Activated CD8-positive, alpha-beta T cell treated with anti-CD3 and anti-CD28 coated beads for 36 hours (primary cell): ENCODE measurements at places on chromosomes 12 and 14.

GRCh38 chr14:95040708-95041476, 116.4 kb downstream of the DICER1 start:
- no peaks in the 10 kb centered on the region for H3K36me3 ChIP-seq
- no peak for DNase-seq
- H3K27ac ChIP-seq = no peak overlapping the region
- H3K27me3 ChIP-seq = peaks cover 5% of the 10 kb centered on the region

- peaks cover 81% of the 10 kb centered on the region for H3K4me1 ChIP-seq
- H3K36me3 ChIP-seq = peaks cover 15% of the 10 kb centered on the region
- no peaks in the 10 kb centered on the region for H3K27me3 ChIP-seq
- DNase-seq = no peak
- peak overlapping the region; percentile 60 for H3K27ac ChIP-seq
Observed at GRCh38 chr12:92041742-92042141, 103.9 kb downstream of the BTG1 start.

DNA sequence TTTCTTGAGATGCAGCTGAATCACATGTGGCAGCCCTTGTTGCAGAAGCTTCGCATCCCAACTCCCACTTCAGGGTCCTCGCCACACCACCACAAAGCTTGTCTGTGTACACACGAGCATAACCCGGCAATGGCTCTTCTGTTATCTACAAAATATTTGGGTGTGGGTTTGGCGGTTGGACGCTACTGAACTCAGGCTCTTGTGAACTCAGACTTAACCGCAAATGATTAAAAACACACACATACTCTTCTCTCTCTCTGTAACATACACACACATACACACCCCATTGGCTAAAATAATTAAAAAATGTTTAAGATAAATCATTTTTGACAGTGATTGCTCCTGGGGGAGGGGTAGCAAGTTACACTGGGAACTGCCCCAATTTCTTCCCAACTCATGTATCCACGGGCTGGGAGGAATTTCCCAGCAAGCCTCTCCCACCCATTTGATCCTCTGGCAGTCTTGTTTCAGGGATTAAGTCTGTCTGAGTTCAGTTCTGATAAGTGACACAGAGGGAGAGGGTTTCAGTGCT, 63.7 kb upstream of the MANSC4 start:
- no peak overlapping the region for H3K4me3 ChIP-seq
- H3K36me3 ChIP-seq = no peaks in the 10 kb centered on the region
- no peak for DNase-seq
- peaks cover 13% of the 10 kb centered on the region for H3K27me3 ChIP-seq

- H3K27ac ChIP-seq = no peak overlapping the region
- peaks cover 25% of the 10 kb centered on the region for H3K4me1 ChIP-seq
- no peak overlapping the region for H3K4me3 ChIP-seq
- H3K36me3 ChIP-seq = no peaks in the 10 kb centered on the region
- DNase-seq = peak; percentile 19
- no peaks in the 10 kb centered on the region for H3K27me3 ChIP-seq
Observed at GRCh38 chr12:27277846-27278260, 33.8 kb downstream of the STK38L start.

- DNase-seq = no peak
- no peaks in the 10 kb centered on the region for H3K4me1 ChIP-seq
- no peak overlapping the region for H3K4me3 ChIP-seq
- H3K27ac ChIP-seq = no peak overlapping the region
Observed at GRCh38 chr12:43329375-43329774, 222.6 kb downstream of the ADAMTS20 start.

DNA sequence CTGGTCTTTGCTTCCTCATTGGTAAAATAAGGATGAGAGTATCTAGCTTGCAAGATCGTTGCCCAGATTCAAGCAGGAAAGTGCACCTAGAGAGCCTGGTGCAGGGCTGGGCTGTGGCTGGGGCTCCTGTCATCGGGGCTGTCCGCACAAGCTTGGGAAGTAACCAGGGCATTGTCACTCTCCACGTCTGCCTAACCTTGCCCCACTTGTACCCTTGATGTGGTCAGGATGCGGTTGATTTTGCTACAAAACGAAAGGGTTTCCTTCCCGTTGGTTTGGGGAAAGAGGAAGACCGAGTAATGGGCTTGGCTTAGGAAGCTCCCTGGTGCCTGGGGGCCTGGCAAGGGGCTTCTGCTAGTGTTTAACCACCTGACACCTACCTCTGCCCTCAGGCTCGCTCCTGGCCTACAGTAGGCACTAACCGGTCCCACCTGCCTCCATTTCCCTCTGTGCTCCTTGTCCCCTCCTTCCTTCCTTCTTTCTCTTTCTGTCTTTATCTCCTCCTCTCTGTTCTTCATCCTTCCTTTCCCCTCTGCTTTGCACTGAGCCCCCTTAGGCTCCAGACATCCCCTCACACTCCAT, 21.8 kb downstream of the MVK start:
- no peak overlapping the region for H3K27ac ChIP-seq
- peak; percentile 72 for DNase-seq
- H3K4me3 ChIP-seq = no peak overlapping the region

- peaks cover 2% of the 10 kb centered on the region for H3K36me3 ChIP-seq
- no peak overlapping the region for H3K4me3 ChIP-seq
- peaks cover 25% of the 10 kb centered on the region for H3K4me1 ChIP-seq
Observed at GRCh38 chr12:48954061-48954460, 3.2 kb downstream of the ARF3 start.

GRCh38 chr12:56382611-56383010, 20.0 kb upstream of the APOF start:
- no peak overlapping the region for H3K27ac ChIP-seq
- no peaks in the 10 kb centered on the region for H3K4me1 ChIP-seq
- H3K36me3 ChIP-seq = no peaks in the 10 kb centered on the region
- H3K4me3 ChIP-seq = no peak overlapping the region
- no peak for DNase-seq
- no peaks in the 10 kb centered on the region for H3K27me3 ChIP-seq

GRCh38 chr12:3988519-3989217, 115.5 kb upstream of the PARP11 start:
- peak; percentile 67 for DNase-seq
- peak overlapping the region; percentile 85 for H3K27ac ChIP-seq
- peak overlapping the region; percentile 58 for H3K4me3 ChIP-seq

DNA sequence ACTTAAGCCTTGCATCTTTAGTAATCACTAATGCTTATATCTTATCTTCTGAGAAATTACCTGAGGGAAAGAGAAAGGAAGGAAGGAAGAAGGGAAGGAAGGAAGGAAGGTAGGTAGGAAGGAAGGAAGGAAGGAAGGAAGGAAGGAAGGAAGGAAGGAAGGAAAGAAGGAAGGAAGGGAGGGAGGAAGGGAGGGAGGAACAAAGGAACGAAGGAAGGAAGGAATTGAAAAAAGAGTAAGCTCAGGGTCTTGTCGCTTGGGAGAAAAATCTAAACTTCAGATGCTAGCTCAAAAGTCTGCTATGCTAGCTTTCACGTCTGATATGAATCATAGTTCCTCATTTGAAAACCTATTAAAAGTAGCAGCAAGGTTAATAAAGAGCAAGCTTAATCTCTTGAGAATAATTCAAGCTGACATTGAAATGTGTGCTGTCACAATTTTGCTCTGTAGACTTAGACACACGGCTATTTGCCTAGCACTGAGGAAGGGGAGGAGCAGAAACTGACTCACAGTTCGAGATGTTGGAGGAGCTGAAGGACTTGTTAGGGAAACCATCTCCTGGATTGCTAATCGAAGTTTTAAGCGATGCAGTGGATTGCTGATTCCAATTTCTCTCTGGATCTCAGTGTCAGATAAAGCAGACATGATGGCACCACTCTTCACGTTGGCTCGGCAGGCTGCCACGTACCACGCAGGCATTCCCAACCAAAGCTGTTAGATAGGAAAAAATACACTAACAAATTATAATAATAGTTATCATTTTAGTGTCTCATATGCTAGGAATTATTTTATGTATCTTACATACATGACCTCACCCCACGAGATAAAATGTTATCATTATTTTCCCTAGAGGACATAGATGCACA, 216.7 kb downstream of the ACSS3 start:
- no peaks in the 10 kb centered on the region for H3K36me3 ChIP-seq
- DNase-seq = no peak
- no peak overlapping the region for H3K4me3 ChIP-seq
- no peaks in the 10 kb centered on the region for H3K4me1 ChIP-seq
- no peak overlapping the region for H3K27ac ChIP-seq
- no peaks in the 10 kb centered on the region for H3K27me3 ChIP-seq

- DNase-seq = peak; percentile 82
- peak overlapping the region; percentile 68 for H3K4me3 ChIP-seq
Observed at GRCh38 chr14:77037938-77038568, 9.5 kb upstream of the IRF2BPL start.

DNA sequence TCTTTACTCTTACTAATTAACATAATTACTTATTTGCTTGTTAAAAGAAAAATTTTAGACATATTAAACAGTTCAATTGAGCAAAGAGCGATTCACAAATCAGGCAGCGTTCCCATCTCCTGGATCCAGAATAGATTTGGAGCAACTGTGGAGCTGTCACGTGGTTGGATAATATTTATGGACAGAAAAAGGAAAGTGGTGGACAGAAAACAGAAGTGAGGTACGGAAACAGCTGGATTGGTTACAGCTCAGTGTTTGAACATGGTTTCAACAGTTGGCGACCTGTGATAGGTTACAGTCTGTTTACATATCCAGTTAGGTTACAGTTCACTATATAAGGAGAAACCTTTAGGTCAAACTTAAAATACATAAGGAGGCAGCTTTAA, 19.7 kb upstream of the FAM234B start:
- H3K27me3 ChIP-seq = peaks cover 4% of the 10 kb centered on the region
- DNase-seq = no peak
- H3K27ac ChIP-seq = no peak overlapping the region

DNA sequence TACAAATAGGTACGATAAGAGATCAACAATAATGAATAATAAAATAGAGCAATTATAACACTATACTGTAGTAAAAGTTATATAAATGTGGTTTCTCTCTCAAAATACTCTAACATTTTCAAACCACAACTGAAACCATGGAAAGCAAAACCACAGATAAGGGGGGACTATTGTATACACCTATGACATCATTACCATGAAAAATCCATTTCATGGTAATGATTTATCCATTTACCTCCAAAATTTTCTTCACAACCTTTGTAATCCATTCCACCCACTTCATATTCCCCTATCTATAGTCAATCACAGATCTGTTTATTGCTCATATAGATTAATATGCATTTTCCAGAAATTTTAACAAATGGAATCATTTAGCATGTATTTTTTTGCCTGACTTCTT, 163.9 kb upstream of the G2E3 start:
- no peak overlapping the region for H3K27ac ChIP-seq
- H3K4me3 ChIP-seq = no peak overlapping the region
- no peaks in the 10 kb centered on the region for H3K36me3 ChIP-seq
- no peak for DNase-seq
- no peaks in the 10 kb centered on the region for H3K4me1 ChIP-seq

- no peaks in the 10 kb centered on the region for H3K27me3 ChIP-seq
- no peaks in the 10 kb centered on the region for H3K36me3 ChIP-seq
- no peaks in the 10 kb centered on the region for H3K4me1 ChIP-seq
- no peak overlapping the region for H3K27ac ChIP-seq
- no peak for DNase-seq
Observed at GRCh38 chr12:34333337-34333736, 311.0 kb downstream of the ALG10 start.

DNA sequence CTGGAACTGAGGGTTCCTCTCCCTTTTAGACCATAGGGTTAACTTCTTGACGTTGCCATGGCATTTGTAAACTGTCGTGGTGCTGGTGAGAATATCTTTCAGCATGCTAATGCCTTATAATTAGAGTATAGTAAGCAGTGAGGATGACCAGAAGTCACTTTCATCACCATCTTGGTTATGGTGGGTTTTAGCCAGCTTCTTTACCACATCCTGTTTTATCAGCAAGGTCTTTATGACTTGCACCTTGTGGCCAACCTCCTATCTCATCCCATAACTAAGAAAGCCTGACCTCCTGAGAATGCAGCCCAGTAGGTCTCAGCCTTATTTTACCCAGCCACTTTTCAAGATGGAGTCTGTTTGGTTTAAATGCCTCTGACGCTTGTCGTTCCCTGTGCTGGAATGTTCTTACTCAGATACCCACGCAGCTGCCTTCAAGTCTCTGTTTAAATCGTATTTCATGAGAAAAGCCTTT, 44.2 kb downstream of the BBS10 start:
- no peak overlapping the region for H3K4me3 ChIP-seq
- no peak for DNase-seq
- peaks cover 3% of the 10 kb centered on the region for H3K4me1 ChIP-seq

- no peaks in the 10 kb centered on the region for H3K36me3 ChIP-seq
- H3K4me1 ChIP-seq = peaks cover 7% of the 10 kb centered on the region
- no peak for DNase-seq
- no peak overlapping the region for H3K27ac ChIP-seq
- no peak overlapping the region for H3K4me3 ChIP-seq
- peaks cover 12% of the 10 kb centered on the region for H3K27me3 ChIP-seq
Observed at GRCh38 chr12:132593521-132593920, 16.9 kb downstream of the LRCOL1 start.

DNA sequence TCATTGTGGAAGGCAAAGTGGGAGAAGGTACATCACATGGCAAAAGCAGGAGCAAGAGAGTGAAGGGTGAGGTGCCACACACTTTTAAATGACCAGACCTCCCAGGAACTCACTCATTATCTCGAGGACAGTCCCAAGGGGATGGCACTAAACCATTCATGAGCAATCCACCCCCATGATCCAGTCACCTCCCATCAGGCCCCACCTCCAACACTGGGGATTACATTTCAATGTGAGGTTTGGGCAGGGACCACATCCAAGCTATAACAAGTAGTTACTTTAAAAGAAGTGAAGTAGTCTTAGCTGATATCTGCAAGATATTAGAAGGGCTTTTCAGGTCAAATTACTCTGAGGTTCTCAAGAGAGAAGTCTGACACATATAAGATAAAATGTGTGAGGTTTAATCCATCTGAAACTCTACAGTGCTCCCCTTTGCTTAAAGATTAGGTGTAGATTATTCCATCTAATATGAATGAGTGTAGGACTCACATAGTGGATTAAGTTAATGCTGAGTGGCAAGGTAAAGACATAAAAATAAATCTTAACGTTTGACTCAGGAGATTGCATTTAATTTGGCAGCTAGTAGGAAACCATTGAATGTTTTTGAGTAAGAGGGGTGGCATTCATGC, 130.8 kb downstream of the TMX1 start:
- H3K4me1 ChIP-seq = no peaks in the 10 kb centered on the region
- no peak for DNase-seq

GRCh38 chr12:98561846-98562245, 31.6 kb upstream of the SLC25A3 start:
- H3K27me3 ChIP-seq = no peaks in the 10 kb centered on the region
- H3K27ac ChIP-seq = no peak overlapping the region
- peaks cover under 1% of the 10 kb centered on the region for H3K4me1 ChIP-seq
- no peaks in the 10 kb centered on the region for H3K36me3 ChIP-seq
- H3K4me3 ChIP-seq = no peak overlapping the region

DNA sequence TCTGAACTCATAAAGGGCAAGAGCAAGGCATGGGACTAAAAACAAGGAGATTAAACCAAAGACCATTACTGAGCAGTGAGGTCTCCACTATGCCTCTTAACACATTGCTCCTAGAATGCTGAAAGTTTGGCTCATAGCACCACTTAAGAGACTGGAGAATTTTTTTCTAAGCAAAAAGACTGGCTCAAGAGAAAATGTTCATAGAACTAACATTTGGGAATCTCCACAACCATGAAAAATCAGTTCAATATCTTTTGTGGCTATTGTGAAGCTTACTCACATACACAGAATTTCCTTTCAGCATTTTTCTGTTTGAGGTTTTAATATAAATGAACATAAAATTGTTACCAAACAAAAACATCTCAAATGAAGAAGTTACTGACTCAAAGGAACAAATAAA, 255.8 kb downstream of the CCDC91 start:
- H3K4me1 ChIP-seq = no peaks in the 10 kb centered on the region
- no peak for DNase-seq
- no peak overlapping the region for H3K4me3 ChIP-seq
- no peaks in the 10 kb centered on the region for H3K27me3 ChIP-seq
- H3K27ac ChIP-seq = no peak overlapping the region
